Left ventricle myocardium inferior (tissue), 1 donor: ENCODE measurements at places on chromosomes 12 and 14. TPM values are rescaled to one million over a fixed set of nuclear protein-coding genes. Genes with fewer than 3 reads are reported as not detected.

DNA sequence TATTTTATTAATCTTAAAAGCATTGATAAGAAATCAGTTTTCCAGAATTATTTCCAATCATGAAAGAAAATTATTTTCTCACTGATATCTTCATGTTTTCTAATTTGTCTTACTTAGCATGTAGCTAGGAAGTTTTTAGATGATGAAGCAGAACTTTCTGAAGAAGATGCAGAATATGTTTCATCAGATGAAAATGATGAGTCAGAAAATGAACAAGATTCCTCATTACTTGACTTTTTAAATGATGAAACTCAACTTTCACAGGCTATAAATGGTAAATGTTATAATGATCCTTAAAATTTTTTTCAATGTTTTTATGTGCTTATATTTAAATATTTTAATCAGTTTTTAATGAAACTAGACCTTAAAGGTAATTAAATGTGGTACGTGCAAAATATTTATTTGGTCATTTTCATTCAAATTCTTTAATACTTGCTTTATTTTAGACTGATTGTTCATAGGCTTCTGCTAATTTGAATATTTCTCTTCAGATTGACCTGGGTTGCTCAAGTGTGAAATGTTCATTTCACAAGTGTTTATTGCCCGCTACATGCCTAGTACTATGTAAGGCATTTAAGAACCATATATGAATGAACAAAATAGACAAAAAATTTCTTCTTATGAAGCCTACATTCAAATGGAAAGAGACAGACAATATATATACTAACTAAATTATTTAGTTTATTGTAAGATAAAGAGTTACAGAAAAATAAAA, 49.5 kb downstream of the FANCM start:
- no peak for DNase-seq

GRCh38 chr14:78767436-78767835, 597.3 kb downstream of the NRXN3 start:
- no peak for DNase-seq

DNA sequence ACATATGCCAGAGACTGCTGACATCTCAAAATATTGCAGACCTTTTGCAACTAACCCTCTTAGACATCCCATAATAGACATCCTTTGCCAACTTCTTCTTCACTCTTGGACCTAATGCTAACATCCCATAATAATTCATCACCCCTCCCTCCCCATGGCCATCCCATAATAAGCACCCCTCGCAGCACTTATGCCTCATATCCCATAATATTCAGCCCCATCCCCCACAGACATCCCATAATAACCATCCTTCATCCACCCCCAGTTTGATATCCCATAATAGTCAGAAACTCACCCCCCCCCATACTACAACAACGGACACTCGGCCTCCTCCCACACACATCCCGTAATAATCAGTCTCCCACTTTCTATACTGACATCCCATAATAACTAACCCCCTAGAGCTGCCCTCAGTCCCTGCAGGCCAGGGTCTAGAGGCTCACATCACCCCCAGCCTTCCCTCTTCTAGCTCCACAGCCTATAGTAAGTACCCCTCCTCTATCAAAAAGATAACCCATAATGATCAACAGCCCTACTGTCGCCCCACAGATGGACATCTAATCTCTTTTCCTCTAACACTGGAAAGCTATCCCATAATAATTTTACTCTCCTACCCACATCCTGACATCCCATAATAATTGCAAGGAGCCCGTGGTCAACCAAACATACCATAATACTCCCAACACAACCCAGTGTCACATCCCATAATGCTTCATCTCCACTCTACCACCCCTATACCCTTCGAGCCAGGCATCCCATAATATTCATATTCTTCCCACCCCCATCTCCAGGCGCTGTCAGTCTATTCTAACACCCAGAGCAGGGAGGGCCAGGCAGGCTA, 792 bp upstream of the CHD4 start:
- no peak for DNase-seq

GRCh38 chr12:89863968-89864367, 155.3 kb upstream of the ATP2B1 start:
- no peak for DNase-seq

- DNase-seq, result no peak
Measured at GRCh38 chr14:71246539-71246938, 339.3 kb downstream of the PCNX1 start.

DNA sequence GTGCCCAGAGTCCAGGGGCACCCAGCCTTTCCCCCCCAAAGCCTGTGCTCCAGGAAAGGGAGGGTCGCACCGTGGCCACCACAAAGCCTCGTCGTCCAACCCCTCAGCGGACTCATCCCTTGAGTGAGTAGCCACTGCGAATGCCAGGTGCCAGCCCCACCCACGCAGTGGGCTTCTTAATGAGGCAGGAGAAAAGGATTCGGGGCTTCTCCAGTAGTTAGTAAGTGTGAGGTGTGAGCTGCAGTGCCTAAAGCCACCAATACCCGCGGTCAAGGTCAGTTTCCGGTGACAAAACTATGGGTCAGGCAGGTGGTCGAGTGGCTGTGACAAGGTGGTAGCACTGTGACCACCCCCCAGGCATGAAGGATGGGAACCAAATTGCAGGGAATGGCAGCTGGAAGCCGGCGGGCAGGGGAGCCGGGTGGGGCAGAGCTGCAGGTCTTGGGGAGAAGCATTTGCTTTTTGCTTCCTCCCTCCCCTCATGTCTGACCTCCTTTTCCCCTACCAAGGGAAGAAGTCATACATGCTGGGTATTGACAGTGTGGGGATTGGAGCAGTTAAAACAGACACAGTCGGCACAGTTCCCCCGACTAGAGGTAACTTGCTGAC, 8.0 kb downstream of the RAN start:
- no peak for DNase-seq

Gene FAM186B
- total RNA-seq, result 0.33 TPM

Gene PSME2
- total RNA-seq, result 89.7 TPM

Gene PLA2G1B
- total RNA-seq, result not detected

Gene C12orf43
- total RNA-seq, result 7.6 TPM
